ENCODE measurements at places on chromosomes 6 and 20.

DNA sequence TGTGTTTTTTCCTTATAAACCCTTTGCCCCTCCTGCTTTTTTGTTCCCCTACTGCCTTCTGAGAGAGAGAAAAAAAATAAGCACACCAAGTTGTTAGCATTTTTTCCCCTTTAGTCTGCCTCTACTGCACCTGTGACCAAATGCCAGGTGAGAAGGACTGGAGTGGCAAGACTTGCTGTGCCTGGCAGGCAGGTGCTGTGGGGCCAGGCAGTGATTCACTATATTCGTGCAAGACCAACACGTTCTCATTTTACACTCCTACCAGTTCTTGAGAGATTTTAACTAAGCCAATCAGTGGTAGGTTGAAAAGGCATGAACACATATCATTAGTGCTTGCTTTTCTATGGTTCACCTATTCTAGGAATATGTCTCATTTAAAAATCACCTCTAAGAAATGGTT is 109.7 kb downstream of the FIG4 start:
- DNase-seq: no peak

GRCh38 chr6:116217069-116217468 is 36.8 kb downstream of the TSPYL4 start:
- no peak for DNase-seq

DNA sequence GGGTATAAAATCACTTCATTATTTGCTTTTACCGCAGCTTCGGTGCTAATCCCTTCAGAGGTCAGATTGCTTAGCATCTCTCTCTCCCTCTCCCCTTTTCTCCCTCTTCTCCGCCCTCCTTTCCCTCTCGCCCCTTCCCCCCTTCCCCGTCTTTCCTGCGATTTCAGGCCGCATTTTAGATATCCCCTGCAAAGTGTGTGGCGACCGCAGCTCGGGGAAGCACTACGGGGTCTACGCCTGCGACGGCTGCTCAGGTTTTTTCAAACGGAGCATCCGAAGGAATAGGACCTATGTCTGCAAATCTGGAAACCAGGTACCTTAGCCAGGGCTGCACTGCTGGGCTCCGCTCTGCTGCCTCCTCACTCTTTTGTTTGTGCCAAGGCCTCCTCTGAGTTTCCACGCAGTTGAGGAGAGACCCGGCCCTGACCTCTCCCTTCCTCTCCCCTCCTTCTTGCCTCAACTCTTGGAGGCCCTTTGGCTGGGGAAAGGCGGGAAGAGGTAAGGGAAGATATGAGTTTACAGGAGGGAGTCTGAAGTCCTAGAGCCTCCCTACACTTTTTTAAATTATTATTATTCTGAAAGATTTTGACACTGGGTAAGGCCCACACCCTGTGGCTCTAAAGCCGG is 5.6 kb downstream of the NR2E1 start:
- no peak for DNase-seq

GRCh38 chr6:80094017-80094416 is 12.5 kb upstream of the BCKDHB start:
- no peak for DNase-seq

- peak; percentile 79 for DNase-seq
These were observed 55.0 kb upstream of the FOXC1 start for GRCh38 chr6:1554476-1555310.

DNA sequence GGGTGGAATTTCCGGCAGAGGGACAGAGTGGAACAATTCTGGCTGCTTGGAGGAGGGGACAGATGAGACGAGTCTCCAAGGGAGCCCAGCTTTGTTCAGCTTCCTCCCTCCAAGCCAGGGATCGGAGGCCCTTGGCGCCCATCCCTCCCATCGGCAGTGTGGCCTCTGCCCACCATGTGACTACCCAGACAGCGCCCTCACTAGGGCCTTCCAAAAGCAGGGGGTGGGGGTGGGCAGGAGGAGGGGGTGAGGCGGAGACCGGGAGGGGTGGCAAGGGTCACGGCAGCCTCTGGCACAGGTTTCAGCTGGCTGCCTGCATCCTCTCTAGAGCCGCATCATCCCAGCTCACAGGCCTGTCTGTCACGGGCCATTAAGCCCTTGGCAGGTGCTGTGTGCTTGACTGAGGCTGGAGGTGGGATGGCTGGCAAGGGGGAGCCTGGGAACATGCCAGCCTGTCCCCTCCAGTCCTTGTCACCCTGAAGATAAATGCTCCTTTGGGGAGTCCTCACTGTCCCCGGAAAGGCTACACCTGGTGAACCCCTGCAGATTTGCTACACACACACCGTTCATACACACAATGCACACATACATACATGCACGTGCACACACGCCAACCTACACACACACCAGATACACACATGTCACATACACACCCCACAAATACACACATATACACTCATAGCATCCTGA is 6.2 kb upstream of the FGD2 start:
- no peak for DNase-seq

DNA sequence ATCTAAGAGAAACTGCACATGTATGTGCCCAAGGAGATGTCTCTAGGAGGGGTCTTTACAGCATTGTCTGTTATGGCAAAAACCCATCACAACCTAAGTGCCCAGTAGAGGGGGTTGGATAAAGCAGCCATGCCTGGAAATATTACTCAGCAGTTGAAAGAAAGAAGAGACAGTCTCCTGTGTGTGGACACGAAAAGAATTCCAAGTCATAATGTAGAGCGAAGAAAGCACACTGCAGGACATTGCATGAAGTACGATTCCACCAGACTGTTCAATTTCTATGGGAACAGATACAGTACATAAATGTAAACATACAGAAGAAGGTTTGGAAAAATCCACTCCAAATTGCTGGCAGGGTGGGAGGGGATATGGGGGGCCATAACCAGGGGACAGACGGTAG is 7.3 kb upstream of the TGM2 start:
- no peak for DNase-seq

DNA sequence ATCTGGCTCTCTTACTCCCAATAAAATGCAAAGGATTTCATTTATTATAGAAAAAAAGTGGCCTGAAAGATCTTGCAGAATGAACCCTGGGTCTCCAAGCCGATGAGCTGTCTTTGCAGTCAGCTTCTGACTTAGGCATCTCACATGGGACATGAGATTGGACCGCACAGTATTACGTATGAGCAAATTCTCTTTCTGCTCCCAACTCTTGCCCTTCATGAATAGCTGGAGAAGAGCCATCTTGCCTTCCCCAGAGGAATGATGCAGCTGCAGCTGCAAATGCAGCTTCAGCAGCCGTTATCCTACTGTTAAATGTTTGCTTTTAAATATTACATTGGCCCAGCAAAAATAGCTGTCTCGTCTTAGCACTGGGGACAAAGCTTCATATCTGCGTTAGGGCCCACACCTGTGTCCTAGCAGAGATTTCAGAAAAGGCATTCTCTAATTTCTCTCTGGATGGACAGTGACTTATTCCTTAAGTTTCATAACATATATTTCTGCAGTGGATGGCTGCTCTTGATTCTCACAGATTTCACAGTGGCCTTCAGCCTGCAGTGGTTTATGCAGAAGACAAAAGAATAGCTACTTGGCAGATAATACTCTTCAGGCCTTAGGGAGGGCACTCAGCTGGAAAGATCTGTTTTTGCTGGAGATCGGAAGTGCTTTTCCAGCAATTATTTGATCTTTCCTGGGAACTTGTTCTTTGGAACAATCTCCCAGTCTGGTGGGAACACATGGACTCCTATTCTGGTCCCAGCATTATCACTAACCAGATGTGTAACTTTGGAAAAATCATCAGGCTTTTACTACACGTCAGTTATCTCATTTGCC is 129.2 kb downstream of the FYN start:
- DNase-seq: no peak

DNA sequence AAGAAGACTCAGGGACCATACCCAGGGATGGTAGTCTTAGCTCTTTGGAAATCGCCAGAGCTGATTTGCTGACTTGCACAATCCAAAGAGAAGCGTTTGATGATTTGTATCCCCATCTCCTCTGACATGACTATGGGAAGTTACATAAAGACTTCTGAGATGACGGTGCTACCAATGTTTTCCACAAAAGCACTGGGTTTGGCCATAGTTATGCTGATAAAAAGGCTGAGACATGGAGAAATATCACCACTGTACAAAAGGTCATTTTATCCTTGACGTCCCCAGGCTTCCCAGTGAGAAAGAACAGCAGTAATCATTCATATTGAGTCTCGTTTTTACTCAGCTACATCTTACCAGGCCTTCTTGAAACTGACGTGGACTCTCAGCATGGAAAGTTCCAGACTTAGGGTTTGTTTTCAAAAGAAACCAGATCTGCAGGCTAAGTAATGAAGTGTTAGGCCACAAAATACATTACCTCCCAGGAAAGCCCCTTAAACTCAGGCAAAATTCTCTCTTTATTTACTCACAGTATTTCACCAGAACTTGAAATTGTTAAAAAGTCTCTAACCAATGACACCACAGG is 370.3 kb upstream of the JARID2 start:
- no peak for DNase-seq

GRCh38 chr6:146850238-146850896 is 251.6 kb downstream of the ADGB start:
- DNase-seq: no peak

DNA sequence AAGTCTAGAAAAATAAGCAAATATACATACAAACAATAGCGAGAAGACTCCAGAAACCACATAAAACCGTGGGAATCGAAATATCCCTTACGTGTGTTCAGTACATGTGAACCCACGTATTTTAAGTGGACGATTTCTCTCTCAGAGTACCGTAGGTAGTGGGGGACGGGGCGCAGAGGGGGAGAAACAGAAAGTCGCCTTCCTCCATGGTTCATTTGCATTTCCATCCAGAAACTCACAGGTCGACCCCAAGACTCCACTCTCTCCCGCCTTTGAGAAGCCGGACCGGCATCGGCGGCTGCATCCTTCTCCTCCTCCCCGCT is 538 bp upstream of the ENPP1 start:
- DNase-seq: no peak

DNA sequence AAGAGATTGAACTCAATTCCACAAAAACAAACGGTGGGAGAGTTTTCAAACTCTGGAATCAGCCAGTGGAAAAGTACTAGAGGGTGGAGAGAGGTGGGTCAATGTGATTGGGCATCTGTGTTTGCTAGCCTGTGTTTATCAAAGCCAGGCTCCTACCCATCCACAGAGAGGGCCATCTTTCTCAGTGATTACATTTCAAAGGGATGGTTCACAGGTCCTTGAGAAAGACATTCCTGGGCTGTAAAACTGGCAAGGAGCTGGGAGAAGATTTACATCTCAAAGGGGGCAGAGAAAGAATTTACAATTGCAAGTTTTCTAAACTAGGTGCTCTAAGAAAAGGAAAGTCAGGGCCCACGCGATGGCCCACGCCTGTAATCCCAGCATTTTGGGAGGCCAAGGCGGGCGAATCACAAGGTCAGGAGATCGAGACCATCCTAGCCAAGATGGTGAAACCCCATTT is 146.8 kb upstream of the UST start:
- DNase-seq: no peak

- DNase-seq: no peak
These were observed 266.9 kb upstream of the STXBP5 start for GRCh38 chr6:146937316-146937715.

DNA sequence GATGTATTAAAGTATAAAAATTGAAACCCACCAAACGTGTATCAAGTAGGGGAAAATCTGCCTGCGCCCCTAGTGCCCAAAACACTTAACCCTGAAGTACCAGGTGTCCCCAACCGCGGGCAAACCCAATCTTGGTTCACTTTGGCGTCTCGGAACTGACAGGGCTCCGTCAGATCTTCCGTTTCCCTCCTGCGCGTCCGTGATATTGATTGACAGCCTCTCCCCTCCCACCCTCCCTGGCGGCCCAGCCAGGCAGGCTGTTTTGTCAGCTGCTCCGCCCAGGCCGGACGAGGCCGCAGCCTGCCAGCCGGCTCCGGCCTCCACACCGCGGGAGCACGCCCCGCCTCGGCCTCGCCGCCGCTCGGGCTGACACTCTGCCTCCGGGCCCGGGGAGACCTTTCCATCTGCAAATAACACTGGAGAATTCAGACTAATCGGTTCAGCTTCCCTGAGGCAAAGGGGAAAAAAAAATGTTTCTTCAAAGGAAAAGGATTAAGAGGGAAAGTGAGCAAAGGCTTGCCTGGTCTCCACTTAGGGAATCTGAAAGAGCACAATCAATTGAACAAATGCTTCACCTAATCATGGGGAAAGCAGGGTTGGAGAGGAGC is 234.9 kb upstream of the MCHR2 start:
- peak; percentile 79 for DNase-seq

DNA sequence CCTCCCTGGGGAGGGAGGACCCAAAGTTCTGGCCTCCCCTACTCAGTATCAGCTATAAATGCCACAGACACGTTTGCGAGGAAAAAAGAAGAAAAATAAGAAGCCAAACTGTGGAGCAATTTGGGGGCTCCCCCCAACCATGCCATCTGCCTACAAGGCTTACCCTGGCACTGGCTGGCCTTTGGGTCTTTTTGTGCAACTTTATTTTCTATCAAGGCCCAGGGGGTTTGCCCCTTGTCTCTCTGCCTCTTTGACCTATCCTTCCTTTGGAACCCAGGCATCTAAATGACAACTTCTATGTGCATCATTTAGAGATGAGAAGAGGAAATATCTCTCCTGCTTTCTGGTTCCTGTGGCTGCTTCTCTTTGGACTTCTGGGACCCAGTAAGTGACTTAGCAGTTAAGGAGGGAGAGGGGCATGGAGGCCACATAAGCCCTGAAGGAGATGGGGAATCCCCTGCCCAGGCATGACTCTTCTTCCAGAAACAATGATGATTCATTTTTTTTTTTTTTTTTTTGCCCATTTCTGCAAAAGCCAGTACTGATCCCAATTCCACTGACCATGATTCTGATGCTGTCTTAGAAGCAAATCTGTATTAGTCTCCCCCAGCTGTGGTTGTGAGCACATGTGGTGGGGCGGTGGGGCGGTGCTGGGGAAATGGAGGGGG is at the start of gene MUC22:
Gene MUC22, plus strand, starts transcription at position 82 of the 668 bp plus-strand sequence. Its CDS starts 233 bp downstream, at position 315.
- DNase-seq: no peak

DNA sequence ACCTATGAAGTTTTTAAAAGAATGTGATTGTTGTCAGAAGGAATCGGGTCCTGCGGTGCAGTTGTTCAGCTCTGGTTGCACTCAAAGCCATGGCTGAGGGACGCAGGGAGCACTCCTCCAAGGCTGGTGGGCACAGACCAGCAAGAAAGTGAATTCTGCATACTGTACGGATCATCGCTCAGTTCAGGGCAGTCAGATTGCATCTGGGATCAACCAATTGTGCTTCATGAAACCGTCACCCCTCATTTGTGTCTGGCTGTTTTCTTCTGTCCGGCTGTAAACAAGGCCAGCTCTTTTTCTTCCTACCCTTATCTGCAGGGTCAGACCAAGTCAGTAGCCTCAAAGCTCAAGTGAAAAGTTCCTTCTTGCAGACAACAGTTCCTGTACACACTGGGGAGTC is 478.3 kb downstream of the TFAP2A start:
- no peak for DNase-seq

DNA sequence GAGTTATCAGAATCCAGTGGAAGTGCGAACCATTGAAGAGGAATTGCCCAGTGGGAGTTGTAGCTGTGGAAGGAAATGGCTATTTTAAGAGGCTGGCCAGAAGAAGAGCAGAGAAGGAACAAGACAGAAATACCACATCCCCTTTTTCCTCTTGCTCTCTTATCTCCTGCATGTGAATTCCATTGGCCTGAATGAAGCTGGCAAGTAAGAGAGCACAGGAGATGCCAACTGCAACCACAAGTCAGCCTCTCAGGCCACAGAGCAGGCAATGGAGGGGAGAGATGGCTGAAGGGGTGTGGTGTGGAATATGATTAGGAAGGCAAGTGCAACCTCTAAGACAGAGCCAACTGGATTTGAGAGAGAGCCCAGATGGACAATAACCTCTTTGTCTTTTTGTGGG is 362.7 kb upstream of the IMPG1 start:
- DNase-seq: no peak

GRCh38 chr6:164396071-164397047 is 913.0 kb downstream of the C6orf118 start:
- no peak for DNase-seq

GRCh38 chr6:16089232-16090062 is 39.4 kb upstream of the MYLIP start:
- no peak for DNase-seq
